ENCODE measurements at places on chromosomes 6 and 20.

- peak; percentile 93 for DNase-seq
Observed at GRCh38 chr6:170088582-170088955, 202.3 kb downstream of the DLL1 start.

- DNase-seq, result no peak
Observed at GRCh38 chr6:13142611-13143010, 185.7 kb downstream of the TBC1D7 start.

- no peak for DNase-seq
Observed at GRCh38 chr6:51514748-51515402, 572.5 kb downstream of the PKHD1 start.

GRCh38 chr6:82072121-82072521 is 175.4 kb downstream of the IBTK start:
- DNase-seq, result no peak

DNA sequence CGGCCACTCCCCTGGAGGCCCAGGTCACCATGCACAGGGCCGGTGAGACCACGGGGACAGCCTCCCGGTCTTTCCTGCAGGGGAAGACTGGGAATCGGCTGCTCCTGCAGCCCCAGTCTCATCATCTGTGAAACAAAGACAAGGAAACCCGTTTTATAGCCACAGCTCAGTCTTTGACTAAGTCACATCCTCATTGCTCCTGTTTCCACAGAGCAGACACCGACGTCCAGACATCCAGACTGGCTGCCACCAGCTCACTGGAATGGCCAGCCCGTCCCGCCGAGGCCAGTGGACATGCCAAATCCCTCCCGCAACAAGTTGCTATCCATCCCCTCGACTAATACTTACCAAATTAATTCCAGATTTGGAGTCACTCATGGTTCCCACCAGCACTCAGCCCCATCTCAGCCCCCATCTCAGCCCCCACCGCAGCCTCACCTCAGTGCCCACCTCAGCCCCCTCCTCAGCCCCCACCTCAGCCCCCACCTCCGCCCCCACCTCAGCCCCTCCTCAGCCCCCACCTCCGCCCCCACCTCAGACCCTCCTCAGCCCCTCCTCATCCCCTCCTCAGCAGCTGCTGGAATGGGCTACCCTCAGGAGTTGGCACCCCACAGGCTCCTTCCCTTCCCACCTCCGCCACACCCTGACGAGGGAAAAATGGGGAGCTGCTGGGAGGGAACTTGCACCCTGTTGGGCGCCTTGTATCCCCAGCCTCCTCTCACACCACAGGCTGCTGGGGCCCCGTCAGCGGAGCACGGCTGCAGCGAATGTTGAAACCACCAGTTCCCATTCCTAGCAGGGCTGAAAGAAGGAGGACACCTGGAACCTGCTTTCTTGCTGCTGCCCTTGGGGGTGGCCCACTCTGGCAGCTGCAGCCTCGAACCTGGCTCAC is 48.7 kb downstream of the YTHDF1 start:
- DNase-seq, result peak; percentile 68

DNA sequence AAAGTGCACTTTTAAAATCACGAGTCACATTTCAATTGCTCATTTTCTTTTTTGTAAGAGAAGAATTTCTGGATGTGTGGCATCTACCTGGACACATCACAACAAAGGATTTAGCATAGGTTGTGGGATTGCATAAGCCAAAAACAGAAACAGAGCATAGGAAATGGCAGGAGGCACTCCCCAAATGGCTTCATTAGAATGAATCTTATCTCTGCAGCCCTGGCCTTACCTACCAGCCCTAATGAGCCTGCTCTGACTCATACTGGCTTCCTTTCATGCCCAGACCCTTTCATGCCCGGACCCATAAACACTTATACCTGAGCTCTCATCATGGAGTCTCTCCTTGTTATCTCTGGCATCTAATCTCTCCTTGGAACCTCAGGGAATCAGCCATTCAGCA is 23.9 kb upstream of the SPTLC3 start:
- no peak for DNase-seq

DNA sequence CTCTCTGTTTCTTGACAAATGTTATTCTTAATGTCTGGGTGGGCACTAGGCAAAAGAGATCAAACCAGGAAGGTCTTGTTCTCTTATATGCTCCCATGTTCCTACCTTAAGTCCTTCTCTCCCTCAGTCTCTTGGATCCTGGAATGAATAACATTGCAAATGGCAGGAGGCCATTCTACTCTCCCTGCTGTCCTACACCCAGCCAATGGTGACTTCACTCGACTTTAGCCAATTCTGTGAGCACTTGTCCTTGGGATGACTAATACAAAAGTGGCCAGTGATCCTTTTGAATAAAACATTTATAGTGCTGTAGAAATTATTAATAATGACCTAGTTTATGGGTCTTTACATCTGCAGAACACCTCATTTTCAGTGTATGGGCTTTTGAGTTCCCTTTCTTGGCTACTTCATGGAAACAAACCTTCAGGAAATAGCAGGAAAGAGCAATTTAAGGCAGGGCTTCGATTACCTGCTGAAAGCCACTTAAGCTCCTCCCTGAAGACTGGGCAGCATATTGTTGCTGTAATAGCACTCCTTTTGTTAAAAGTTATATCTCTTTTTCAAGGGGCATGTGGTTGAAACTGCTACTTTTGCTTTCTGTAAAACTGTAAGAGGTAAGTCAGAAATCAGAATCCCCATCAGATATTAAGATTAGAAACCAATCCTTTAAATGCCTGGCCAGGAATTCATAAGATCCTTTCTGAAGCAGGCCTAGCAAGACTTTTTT is 10.5 kb downstream of the OTOR start:
- no peak for DNase-seq
